Endothelial cell (in vitro differentiated cells): ENCODE measurements at places on chromosomes 5 and 9.

- no peak for DNase-seq
Observed at GRCh38 chr5:148951612-148952011, 111.2 kb downstream of the SH3TC2 start.

GRCh38 chr5:96528826-96529474 lies 95.9 kb upstream of the PCSK1 start:
- DNase-seq = no peak

GRCh38 chr5:14560091-14560595 lies 21.4 kb upstream of the OTULINL start:
- DNase-seq = no peak

GRCh38 chr5:35482167-35482755 lies 135.4 kb upstream of the SPEF2 start:
- no peak for DNase-seq

DNA sequence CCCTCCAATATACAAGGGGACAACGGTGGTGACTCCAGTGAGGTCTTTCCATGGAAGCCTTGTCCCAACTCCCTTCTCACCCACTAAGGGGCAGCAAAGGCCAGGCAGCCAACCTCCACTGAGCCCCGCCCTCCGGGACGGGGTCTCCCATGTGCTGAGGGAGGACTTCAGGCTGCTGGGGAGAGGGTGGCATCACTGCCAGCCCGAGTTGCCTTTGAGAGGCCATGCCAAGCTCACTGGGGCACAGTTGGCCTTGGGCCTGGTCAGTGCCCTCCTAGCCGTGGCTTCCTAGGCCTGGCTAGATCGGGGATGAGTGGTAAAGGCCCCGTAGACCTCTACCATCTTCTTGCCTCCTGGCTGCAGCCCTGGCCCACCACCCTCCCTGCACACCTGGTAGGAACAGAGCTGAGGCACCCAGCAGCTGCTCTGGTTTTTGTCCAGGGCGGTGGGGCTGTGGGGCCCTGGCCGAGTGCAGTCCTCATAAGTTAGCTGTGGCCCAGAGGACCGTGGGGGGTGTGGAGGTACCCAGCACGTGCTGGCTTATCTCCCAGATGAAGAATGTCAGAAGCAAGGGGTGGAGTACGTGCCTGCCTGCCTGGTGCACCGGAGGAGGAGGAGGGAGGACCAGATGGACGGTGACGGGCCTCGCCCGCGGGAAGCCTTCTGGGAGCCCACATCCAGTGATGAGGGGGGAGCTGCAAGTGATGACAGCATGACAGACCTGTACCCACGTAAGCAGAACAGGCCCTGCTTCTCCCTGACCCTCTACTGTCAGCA lies 3.2 kb downstream of the SURF2 start:
- DNase-seq = peak; percentile 35

DNA sequence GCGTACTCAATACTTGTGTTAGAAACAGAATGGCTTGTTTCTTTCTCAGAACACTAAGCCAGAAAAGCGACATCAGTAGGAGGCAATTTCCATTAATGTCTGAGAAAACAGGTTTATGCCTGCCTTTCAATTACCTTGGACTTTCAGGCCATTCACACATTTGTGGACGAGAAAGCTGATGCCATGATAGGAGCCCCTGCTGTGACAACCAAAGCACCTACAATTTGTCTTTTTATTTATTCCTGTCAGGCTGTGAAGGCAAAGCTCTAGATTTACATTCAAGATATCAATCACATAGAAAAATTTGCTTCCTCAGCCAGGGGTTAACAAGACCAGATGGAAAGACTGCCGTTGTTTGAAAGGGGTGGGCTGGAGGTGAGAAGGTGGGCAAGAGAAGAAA lies 76.2 kb downstream of the C7 start:
- DNase-seq = no peak

DNA sequence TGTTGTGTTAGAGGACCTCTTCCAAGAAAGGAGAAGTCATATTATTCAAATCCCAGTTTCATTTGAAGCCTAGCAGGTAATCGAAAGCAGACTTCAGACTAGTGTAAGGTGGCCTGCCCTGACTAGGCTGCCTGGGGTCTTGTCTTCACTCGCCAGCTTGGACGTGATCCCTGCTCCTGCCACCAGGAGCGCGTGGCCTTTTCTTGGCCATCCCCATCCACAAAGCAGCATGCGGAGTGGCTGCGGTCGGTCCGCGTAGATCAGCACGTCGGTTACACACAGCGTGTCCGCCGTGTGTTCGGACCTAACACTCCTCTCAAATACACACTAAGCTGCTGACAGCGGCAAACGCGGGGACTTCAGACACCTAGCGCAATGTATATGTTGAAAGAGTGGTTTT lies 37.3 kb downstream of the CFAP77 start:
- peak; percentile 55 for DNase-seq

GRCh38 chr5:173634465-173634983 lies 18.1 kb upstream of the BOD1 start:
- no peak for DNase-seq

GRCh38 chr5:23332650-23333251 lies 174.7 kb upstream of the PRDM9 start:
- DNase-seq = no peak

- DNase-seq = no peak
Observed at GRCh38 chr5:96645091-96645490, 17.1 kb upstream of the CAST start.

DNA sequence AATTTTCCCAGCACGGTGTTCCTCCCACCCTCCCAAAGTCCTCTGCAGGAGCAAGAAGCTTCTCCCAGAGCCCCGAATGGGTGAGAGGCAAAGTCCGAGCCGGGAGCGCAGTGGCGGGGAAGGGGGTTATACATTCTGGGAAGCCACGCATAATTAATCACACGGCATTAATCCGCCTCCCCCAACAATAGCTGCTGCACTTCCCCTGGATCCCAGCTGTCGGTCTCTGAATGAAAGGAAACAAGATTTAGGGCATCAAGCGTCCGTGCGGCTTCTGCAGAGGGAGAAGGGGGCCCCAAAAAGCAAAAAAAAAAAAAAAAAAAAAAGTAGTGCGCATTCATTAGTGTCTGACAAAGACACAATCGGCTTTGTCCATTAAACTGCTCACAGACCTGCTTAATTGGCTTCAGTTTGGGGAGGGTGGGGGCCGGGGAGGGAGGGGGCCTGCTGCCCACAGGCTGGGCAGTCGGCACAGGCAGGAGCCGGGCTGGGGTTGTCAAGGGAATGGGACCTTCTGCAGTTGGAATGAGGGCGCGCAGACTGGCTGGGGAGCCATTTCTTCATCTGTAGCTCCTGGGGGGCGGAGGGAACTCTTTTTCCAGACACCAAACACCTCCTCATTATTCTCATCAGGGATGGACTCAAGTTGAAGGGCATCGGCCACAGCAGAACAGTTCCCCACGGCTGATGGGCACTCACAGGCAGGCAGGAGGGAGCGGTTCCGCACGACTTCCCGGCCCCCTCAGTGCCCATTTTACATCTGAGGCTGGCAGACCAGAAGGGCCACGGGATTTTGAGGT lies 3.4 kb downstream of the NOTCH1 start:
- no peak for DNase-seq

DNA sequence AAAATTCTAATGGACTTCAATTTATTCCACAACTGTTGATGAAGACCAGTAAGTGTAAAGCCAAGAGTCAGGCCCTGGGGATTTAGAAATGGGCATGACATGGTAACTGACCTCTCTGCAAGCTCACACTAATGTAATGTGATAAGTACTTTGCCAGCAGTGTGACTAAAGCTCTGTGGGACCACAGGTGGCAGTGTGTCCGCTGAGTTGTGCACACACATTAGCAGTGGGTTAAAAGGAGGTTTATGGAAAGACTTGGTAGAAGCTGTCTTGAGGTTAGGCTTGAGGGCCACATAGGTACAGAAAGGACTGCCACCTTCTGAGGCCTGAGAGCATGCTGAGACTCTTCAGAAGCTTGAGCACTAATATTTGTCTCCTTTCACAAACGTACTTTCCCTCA lies 67.6 kb downstream of the UBAP1 start:
- DNase-seq = no peak

GRCh38 chr9:94675008-94675881 lies 35.9 kb upstream of the FBP1 start:
- DNase-seq = no peak

DNA sequence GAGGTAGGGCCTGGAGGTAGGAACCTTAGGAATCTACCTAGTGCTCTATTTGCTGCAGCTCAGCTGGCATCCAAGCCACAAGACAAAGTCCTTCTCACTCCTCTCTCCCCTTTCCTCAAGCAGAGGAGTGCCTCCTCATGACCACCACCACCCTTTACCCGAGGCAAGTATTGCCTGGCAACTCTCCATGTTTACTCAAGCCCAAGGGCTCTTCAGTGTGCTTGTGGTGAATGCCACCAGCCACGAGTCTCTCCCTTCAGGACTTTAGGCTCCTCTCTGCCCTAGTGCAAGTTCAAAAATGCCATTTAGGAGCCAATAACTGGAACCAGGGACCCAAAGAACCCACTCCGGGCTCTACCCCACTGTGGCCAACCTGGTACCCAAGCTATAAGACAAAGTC lies 514.5 kb upstream of the RGMB start:
- DNase-seq = no peak

DNA sequence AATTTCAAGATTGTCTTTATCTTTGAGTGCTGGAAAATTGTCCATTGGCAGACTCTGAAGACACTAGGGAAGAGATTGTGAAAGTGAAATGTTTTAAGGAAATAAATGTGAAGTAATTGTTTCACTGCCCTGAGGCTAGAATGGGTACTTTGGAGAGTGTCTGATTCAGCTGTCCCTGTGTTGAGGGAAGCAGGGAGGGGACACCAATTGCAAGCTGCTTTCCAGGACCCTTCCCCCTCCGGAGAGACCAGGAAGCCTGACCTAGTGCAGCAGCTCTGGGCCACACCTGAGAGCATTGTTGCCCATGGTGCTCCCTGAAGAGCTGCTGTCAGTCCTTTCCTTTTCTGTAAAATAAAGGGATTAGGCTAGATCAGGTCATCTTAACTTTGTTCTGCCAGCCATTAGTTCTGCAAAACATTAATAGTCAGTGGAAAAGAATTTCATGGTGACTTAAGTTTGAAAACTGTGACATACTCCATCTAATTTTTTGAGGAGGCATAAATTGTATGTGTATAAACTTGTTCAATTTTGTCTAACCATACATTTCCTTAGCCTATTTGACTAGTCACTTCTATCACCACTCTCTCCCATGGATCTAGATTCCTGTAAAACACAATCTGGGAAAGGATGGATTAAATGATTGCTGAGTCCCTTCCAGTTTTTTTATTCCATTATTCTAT lies 18.8 kb downstream of the MAP1B start:
- DNase-seq = no peak

GRCh38 chr5:156534906-156535485 lies 208.0 kb downstream of the SGCD start:
- no peak for DNase-seq

GRCh38 chr9:81986051-81986450 lies 2.5 kb upstream of the SPATA31D1 start:
- no peak for DNase-seq

- no peak for DNase-seq
Observed at GRCh38 chr5:1316588-1317340, 21.9 kb upstream of the TERT start.

GRCh38 chr9:6218099-6218502 lies 2.5 kb downstream of the IL33 start:
- DNase-seq = no peak

- no peak for DNase-seq
Observed at GRCh38 chr5:170469414-170469813, 34.4 kb upstream of the KCNIP1 start.

DNA sequence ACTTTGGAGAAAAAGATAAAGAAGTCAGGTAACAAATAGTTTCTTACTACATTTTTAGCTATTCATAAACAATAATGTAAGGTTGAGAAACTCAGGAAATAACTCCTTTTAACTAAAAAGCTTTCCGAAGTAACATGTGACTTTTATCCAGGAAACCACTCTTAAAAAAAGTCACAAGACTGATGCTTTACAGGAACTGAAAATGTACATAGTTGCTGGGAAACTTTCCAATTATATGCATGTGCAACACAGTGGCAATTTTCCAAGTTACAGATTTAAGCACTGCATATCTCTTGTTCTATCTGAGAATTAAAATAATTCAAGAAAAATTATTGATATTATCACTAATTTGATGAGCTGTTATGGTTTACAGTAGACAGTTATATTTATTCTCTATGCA lies 105.2 kb downstream of the CDH10 start:
- DNase-seq = no peak

DNA sequence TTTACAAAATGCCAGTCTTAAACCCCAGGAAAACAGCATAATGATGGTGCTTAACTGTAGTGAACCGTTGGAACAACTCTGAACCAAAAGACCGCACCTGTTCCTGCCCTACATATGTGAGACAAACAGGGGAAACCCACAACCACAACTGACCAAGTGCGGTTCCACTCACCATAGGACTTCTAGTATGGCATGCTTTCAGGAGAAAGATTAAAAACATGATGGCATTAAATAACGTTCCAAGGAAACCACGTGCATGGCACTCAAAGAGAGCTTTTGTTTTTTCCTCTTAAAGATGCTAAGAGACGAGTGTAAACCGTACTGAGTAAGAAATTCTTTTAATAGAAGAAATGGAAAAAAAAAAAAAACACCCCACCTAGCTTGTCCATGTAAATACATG lies 119.8 kb downstream of the SSBP2 start:
- no peak for DNase-seq

GRCh38 chr5:21802869-21803490 lies 1050.2 kb downstream of the CDH12 start:
- DNase-seq = no peak

GRCh38 chr9:15156241-15156640 lies 150.8 kb downstream of the TTC39B start:
- no peak for DNase-seq

GRCh38 chr5:150616024-150616470 lies 24.4 kb upstream of the SYNPO start:
- DNase-seq = no peak

DNA sequence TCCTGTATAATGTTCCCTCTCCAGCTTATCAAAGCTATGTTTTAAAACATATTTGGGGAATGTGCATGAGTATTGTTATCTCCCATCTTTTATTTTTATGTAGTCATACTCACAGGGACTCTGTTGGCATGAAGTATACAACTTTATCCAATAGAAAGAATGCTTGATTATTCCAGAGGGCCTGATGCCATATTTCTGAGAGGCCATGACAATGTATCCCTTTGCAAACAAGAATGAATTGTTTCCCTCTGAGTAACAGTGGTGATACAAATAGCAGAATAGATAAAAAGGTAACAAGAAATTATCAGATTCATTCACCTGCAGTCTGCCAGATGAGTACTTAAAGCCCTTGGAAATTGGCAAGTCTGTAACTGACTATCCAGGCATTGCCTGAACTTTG lies 125.9 kb downstream of the PLK2 start:
- DNase-seq = no peak

DNA sequence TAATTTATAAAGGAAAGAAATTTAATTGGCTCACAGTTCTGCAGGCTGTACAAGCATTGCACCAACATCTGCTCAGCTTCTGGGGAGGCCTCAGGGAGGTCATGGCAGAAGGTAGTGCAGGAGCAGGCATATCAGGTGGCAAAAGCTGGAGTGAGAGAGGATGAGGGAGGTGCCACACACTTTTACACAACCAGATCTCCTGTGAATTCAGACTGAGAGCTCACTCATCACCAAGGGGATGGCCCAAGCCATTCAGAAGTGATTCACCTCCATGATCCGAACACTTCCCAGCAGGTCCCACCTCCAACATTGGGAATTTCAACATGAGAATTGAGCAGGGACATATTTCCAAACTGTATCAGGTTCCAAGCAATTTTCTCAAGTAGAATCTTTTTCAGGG lies 84.7 kb upstream of the BRINP1 start:
- DNase-seq = no peak
